ENCODE measurements at places on chromosomes 2 and 18. TPM values are rescaled to one million over a fixed set of nuclear protein-coding genes. Genes with fewer than 3 reads are reported as not detected.

GRCh38 chr2:29272311-29272710 is 157.1 kb downstream of the CLIP4 start:
- DNase-seq = no peak

- DNase-seq = no peak
Measured at GRCh38 chr2:189221811-189222467, 42.4 kb upstream of the COL5A2 start.

DNA sequence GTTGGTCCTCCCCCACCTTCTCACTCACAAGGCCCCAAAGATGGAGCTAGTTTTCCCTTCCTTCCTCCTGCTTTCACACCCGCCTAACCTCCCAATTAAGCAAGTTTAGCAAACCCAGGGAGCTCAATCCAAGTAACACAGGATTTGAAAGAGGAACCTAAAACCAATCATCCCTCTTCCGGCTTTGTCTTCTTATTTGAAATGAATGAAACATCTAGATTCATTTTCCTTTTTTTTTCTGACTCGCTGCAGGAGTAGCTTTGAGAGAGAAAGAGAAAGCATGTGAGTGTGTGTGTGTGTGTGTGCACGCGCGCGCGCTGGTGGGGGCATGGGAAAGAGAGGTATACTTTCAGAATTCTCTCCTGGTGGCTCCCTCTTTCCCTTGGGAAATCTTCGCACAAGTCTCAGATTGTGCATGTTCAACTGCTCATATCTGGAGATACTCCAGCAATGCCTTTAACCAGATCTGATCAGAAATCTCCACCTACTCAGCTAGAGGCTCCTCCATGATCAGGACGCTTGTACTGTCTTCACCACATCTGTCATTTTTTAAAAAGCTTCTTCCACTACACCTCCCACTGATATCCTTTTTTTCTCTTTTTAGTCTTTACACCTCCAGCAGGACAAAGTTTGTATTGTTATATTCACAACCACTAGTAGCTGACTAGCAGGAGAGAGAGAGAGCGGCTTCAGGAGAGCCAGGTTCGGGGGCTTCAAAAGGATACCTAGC is 1.7 kb downstream of the SLC8A1 start:
- DNase-seq = no peak

DNA sequence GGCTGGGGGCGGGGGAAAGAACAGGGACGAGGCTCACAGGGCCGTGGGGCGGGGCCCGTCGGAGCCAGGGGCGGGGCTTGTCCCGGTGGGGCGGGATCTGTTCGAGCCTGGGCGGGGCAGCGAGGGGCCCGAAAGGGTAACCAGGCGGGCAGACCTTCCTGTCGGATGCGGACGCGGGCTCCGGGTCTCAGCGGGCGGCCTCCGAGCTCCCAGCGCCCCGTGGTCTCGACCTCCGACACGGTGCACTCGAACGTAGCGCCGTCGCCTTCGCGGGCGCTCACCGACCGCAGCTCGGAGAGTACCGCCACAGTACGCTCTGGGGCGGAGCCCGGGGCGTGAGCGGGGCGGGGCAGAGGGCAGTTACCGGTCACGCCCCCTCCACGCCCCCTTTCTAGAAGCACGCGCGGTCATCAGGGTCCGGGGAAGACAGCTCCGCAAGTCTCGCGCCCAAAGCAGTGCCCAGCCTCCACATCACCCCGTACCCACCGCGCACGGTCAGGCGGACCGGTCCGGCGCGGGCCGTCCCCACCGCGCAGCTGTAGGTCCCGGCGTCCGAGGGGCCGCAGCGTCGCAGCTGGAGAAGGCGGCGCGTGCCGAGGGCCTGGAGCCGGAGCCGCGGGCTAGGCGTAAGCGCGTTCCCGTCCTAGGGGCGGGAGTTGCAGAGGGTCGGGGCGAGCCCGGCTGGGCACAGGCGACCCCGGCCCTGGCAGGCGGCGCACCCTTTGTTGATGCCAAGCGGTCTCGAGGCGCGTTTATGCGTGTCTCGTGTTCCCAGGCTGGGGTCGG is 8.7 kb downstream of the TMEM198 start:
- DNase-seq = peak; percentile 84

DNA sequence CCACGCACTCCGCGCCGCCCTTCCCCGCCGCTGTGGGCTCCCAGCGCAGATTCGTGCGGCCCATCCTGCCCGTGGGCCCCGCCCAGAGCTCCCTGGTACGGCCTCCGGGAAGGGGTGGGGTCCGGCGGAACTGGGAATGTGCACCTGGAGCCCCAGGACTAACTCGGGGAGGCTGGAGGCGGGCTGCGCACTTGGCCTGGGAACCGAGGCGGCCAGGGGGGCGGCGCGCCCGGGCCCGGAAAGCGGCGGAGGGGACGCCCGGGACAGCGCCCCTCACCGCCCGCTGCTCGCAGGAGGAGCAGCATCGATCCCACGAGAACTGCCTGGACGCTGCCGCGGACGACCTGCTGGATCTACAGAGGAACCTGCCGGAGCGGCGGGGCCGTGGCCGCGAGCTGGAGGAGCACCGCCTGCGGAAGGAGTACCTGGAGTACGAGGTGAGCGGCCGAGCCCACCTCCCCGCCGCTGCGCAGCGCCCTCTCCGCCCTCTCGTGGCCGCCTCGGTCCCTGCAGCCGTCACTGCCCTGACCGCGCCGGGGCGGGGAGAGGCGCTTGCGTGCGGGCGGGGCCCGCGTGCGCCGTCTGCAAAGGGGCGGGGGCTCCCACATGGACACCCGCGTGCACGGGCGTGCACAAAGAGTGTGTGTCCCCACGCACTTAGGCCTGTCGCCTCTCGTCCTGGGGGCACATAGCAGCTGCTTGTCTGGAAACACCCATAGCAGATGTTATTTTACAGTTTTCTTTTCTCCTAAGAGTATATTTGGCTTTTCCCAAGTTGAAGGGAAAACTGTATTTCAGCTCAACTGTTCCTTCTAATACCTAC is 25.2 kb downstream of the PSD4 start:
- peak; percentile 84 for DNase-seq

- peak; percentile 72 for DNase-seq
Measured at GRCh38 chr2:42562474-42563144, 5.8 kb upstream of the MTA3 start.

GRCh38 chr2:131112529-131112928 is 7.4 kb downstream of the PLEKHB2 start:
- DNase-seq = no peak

GRCh38 chr2:8677646-8678592 is 3.9 kb upstream of the ID2 start:
- DNase-seq = peak; percentile 51

- no peak for DNase-seq
Measured at GRCh38 chr2:174664084-174664759, 66.6 kb upstream of the WIPF1 start.

DNA sequence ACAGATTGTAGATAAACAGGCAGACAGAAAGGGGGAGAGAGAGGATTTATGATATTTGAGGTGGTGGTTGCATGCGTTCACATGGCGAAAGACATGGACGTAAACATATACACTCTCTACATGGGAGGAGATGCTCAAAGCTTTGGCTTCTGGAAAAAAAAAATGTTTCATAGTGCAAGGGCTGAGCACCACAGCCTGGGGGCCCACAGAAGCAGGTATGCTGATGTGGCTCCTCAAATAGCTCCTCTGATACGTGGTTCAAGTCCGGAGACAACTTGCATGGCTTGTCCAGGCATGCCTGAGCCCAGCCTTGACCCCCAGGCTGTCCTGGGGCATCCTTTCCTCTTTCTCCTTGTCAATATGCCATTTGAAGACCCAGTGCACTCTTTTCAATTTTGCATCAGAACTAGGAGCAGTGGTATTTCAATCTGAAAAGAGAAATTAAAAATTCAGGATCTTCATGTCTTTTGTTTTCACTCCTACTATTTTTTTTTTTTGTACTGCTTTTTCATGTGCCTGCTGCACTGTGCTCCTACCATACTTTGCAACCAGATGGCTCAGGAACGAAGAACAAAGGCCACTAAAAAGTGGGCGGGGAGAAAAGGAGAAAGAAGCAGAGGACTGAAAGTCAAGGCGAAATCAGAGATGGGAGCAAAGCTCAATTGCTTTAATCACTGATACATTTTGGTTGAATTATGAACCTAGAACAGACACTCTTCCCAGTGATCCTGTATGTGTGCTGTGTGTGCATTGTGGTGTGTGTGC is 495.7 kb upstream of the TCF4 start:
- no peak for DNase-seq

DNA sequence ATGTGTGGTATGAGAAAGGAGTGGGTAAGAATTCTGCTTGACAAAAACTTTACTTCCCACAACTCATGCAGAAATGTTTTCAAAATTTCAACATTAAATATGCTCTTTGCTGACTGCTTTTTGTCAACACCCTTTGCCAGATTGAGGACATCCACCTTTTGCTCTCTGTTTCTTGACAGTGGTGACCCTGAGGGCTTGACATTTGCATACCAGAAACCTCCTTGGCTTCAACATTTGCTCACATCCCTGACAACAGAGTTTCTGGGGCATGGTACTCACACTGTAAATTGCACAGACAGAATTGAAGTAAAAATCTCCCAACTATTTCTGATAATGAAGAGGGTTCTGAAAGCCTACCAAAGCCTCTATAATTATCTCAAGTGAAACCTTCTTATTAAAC is 95.7 kb downstream of the RND3 start:
- DNase-seq = no peak

DNA sequence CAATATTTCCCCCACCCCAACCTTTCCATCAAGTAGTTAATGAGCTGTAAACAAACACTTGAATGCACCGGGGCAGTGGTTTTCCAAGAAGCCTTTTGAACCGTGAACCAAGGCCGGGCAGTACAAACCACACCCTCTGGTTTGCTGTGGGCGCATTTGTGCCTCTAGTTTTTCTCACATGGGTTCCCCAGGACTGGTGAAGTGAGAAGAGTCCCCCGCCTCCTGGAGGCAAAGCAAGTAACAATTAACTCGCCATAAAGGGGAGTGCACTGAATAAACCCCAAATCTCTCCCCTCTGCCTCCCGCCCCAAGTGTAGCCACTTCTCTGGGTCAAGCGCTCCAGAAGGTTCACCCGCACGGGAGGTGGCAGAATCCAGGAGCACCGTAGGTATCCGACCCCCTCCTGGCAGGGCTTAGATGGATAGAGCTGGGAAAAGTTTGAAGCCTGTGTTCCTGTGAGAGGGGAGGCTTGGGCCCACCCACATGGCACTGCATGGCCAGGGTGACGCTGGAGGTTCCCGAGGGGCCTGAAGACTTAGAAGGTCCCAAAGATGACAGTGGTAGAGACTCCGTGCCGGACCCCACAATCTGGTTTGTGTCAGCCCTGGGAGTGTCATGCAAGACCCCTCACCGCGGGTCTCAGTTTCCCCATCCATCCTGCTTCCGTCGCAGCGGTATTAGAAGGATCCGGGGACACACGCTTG is 182.2 kb downstream of the SMAD2 start:
- no peak for DNase-seq

- no peak for DNase-seq
Measured at GRCh38 chr2:33068261-33068660, 121.5 kb downstream of the LTBP1 start.

GRCh38 chr2:45285771-45286390 is 276.6 kb upstream of the SIX2 start:
- no peak for DNase-seq

The SOWAHC gene
- 18.4 TPM for total RNA-seq

The PROKR1 gene
- total RNA-seq = 0.80 TPM

The SPATA3 gene
- total RNA-seq = not detected

The CNGA3 gene
- total RNA-seq = 0.15 TPM
